Stimulated activated CD8-positive, alpha-beta memory T cell treated with anti-CD3 and anti-CD28 coated beads, Interleukin-7, amount 100 ng/mL, for 4 hours (primary cell): ENCODE measurements at places on chromosomes 12 and 14.
A peak's percentile ranks its signal among the peaks of the same experiment; 100 is the strongest.

DNA sequence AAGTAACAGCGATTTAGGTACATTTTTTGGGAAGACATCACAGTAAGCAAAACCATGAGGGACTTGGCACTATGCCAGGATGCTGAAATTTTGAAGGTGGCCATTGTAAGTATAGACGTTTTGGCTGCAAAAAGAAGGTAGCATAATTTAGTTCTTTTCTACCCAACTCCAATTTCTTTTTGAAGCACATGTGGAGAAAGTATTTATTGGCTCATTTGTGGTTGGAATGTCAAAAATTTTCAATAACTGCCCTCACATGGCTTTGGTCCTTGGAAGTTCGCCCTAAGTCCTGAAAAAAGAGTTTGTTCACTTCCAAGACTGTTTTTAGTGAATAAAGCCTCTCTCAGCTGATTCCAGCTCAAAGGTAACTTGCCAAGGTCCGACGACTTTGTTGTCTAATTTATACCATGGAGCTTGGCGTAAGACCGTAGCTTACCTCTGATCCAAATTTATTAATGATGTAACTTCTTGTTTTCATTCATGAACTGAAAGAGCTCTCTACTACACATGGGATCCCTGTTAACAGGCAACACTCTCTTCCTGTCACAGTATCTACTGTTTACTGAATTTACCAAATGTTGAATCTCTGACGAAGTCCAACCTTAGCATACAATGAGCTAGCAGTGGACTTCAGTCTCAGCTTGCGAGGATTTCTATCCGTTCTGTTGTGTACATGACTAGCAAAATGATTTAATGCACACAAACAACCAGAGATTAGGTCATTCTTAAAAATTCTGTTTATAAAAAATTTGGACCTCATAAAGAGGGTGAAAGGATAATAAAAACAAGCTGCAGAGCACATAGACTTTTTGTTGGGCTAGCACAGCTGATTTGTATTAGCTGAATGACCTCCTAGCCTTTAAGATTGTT lies 49.0 kb downstream of the MSRB3 start:
- DNase-seq: no peak

DNA sequence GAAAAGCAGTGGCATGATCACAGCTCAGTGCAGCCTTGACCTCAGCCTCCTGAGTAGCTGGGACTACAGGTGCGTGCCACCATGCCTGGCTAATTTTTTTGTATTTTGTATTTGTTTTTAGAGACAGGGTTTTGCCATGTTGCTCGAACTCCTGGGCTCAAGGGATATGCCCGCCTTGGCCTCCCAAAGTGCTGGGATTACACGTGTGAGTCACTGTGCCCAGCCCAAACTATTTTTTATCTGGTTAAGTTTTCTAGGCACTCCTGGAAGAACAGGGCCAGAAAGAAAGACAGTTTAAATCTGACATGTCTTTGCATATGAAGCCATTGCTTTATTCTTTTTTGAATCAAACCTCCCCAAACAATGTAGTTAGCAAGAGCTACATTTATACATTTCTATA lies 27.5 kb upstream of the PTGR2 start:
- DNase-seq: no peak

DNA sequence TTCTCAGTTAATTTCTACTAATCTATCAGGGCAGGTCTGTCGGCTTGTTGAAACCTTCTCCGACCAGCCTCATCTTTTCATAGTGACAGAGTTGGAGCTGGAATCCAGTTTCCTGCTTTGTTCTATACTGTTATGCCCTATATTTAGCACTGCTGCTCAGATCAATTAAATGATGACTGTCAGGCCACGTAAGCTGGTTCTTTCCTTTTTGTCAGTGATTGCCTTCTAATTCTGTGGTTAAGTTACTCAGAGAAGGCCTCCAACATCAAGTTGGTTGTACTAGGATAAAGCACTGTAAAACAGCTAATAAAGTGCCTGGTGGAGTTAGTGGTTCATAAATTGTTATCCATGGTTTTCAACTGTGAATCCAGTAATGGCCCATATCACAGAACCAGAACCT lies 22.6 kb downstream of the DERA start:
- DNase-seq: no peak

GRCh38 chr12:114396153-114396868 lies 9.6 kb downstream of the TBX5 start:
- DNase-seq: no peak

DNA sequence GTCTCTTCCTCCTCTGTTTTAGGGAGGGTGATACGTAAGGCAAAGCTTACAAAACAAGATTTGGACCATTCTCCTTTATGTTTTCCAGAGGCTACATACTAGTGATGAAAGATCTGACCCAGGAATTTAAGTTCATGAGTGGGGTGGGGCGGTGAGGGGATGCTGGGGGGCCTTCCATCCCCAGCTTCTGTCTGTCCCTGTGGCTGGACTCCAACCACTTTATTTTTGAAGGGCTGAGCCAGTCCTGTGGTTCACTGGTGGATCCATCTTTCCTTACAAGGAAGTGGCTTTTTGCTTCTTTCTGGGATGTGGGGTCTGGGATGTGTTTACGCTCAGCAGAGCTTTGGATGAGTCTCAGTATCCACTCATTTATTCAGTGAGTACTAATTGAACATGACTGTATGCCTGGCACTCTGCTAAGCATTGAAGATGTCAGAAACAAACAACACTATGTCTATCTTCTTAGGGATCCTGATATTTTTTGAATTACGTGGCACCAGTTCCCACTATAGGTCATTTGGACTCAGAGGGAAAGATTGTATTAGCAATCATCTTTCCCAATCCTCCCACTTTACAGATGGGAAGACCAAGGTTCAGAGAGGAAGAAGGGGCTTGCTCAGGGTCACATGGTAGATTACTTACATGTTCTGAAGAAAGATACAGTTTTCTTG lies 291.8 kb upstream of the TBX3 start:
- DNase-seq: no peak

GRCh38 chr14:75307700-75308379 lies 29.2 kb downstream of the FOS start:
- DNase-seq: peak; percentile 42

- DNase-seq: no peak
Measured at GRCh38 chr12:123873793-123874192, 98.8 kb downstream of the CCDC92 start.
